NCI-H1092 treated with DMSO at 0.1 percent for 48 hours (cell line): ENCODE measurements at places on chromosomes 7 and 10.

- no peak for DNase-seq
Measured at GRCh38 chr10:66892871-66893270, 33.0 kb upstream of the LRRTM3 start.

- DNase-seq: no peak
Measured at GRCh38 chr10:21196822-21197395, 299.8 kb upstream of the NEBL start.

DNA sequence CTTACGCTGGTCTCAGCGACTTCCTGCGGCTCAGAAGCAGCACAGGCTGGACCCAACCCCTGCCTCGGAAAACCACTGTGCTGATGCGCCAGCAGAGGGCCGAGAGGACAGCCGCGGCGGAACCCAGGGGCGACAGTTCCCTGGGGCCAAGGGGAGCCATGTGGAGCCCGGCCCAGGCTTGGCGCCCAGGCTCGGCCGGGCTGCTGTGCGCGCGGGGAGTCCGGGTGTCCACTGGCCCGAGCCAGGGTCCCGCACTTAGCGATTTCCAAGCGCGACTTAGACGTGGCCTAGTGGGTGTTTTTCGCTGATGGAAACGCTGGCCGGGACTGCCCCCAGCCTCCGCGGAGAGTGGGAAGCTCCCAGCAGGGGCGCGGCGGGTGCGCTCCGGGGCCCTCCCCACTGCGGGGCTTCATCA is 18.6 kb upstream of the ZNF32 start:
- no peak for DNase-seq

GRCh38 chr10:15168291-15168785 is at the start of gene NMT2:
NMT2 (minus strand) TSS chr10:15168693; CDS start chr10:15168612, 81 bp downstream.
- DNase-seq: peak; percentile 83

GRCh38 chr7:134041477-134041876 is 85.7 kb upstream of the LRGUK start:
- no peak for DNase-seq

DNA sequence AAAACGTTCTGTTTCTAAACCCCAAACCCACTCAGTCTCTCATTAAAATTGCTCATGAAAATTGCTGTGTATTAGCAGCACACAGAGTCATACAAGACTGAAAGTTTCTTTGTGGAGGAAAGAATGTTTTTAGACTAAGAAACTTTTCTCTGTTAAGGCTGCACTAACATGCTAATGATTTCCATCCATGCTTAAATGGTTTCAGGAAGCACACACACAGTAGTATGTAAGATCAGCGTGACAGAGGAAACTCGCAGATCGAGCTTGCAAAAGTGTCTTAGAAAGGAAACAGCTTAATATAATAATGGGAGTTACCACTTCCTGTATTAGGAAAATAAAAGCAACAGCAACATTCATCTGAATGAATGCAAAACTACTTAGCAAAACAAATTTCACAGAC is 112.7 kb downstream of the ICA1 start:
- no peak for DNase-seq

GRCh38 chr10:132607491-132607890 is 69.9 kb downstream of the INPP5A start:
- no peak for DNase-seq
